GM20000 (cell line): ENCODE measurements at places on chromosomes 7 and 10.

DNA sequence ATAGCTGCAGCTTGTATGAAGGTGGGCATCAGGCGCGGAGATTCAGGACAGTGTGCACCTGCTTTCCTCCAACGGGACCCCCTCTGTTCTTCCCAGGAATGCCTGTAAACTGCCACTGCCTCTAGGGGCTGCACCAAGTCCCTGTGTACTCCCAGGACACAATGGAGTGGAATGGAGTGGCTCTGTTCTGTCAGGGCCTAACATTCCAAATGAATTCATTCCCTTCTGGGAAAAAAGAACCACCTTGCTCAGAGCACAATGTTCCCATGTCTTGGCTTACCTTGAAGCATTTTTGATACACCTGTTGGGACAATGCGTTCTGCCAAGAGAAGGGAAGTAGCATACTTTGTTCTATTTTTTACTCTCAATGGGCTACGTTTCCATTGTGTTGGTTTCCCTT lies 339.4 kb downstream of the FRMD4A start:
- no peak for DNase-seq

DNA sequence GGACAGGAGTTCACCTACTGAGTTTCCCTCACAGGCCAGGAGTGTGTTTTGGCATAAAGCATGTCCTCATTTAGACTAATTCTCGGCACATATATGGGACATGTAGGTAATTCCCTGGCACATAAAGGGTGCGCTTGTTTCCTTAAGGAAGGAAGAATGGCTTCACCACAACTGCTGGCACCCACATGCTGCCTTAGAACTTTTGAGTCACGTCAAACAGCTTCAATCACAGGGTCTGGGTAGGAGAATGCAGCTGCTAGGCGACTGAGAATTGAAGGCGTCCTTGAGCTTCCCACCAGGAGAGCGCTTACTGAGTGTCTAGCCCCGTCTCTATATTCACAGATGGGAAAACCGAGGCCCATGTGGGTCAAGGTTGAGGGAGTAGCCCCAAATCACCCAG lies 146.1 kb downstream of the CHN2 start:
- DNase-seq: no peak

DNA sequence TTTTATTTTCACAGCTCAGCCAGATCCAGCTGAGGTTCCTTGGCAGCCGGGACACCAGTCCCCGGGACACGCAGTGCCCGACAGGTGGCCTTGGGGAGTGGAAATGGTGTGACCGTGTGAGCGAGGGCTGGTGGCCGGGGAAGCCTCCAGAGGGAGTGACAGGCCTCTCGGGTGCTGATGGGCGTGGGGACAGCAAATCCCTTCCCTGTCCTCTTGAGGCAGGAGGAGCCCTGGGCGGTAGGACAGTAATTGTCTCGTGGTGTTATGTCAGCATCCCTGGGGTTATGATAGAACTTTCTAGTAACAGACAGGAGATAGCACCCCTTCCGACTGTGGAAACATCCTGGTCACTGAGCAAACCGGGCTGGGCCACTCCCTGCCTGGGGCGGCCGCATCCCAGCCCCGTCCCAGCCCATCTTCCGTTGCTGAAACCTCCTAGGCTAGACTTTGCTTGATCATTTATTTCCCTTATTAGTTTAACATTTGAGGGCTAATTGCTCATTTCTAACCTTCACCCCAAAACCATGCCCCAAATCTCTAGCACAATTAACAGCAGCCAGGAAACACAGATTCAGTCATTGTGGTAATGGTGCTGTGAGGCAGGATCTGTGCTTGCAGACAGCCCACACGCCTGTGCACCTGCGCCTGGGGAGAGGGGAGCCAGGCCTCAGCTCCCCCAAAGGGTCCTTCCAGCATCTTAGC lies 63.3 kb downstream of the ELFN1 start:
- DNase-seq: no peak

DNA sequence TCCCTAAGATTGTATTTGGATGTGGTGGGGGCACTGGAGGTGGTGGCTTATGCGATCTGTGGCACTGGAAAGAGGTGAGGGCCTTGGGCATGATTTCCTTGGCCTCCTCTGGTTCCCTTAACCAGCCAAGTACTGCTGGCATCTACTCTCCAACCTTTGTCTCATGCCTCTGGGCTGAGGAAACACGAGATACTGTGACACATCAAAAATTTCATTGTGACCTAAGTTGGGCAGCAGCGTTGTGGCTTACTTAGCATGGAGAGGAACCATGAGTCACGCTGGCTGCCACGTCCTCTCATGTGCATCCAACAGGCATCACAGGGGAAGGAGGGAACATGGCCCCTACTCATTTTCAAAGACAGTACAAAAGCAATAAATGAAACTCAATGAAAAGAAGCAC lies 29.7 kb upstream of the GSDME start:
- DNase-seq: no peak

- DNase-seq: no peak
These were observed 141.3 kb downstream of the GNAT3 start for GRCh38 chr7:80370587-80370986.

DNA sequence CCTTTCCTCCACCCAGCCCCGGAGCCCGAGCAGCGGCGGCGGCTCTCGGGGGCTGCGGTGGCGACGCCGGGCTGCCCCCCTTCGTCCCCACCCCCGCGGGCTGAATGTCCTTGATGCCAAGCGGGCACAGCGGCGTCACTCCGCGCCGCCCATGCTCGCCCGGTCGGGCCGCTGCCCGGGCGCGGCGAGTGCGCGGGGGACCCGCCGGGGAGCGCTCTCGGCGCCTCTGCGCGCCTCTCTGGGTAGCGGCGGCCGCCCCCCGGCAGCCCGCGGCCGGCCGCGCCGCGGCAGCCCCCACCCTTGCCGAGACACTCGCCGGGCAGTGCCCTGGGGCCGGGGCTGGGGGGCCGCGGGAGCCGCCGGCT lies 433 bp upstream of the PLXNA4 start:
- DNase-seq: no peak

DNA sequence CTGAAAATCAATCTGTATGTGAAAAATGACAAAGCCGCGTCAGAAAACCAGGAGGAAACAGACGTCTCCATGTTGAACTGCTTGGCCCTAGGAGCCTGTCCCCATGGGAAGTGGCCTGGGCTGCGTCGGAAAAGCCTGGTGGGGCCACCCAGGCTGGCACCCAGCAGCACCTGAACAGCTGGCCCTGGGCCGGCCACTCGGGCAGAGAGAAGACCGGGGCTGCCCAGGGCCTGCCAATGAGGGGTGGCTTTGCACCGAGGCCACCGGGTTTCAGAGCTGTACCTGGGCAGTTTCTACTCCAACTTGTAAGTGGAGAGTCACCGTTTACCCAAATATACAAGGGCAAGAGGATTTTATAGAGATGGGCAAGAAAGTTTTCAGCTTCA lies 1.1 kb upstream of the FUOM start:
- no peak for DNase-seq

- no peak for DNase-seq
These were observed 6.3 kb downstream of the NDUFB2 start for GRCh38 chr7:140702774-140703173.

DNA sequence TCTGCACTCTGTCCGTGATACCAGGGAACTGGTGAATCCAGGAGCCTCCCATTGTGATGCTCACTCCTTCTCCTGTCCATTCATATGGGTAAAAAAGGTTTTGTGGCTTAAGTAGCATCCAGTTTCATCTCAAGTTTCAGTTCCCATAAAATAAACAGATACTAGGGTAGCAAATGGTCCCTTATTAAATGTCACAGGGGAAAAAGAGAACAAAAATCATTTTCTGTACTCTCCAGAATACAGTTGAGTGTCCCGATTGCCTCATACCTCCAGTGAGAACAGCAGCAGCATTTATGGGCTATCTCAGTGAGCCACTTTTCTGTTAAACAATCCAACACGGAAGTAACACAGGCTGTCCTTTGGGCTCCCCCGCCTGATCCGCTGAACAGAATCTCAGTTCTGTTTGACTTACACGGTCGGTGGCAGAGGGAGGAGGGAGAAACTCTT lies 179.6 kb downstream of the CELF2 start:
- peak; percentile 49 for DNase-seq

- no peak for DNase-seq
These were observed 71.1 kb downstream of the ATRNL1 start for GRCh38 chr10:115164220-115164619.

GRCh38 chr7:117654780-117655179 lies 175.0 kb downstream of the CFTR start:
- no peak for DNase-seq

- DNase-seq: no peak
These were observed 121.3 kb upstream of the BTBD16 start for GRCh38 chr10:122149561-122150505.

GRCh38 chr10:71651928-71652327 lies 67.7 kb downstream of the C10orf105 start:
- no peak for DNase-seq

DNA sequence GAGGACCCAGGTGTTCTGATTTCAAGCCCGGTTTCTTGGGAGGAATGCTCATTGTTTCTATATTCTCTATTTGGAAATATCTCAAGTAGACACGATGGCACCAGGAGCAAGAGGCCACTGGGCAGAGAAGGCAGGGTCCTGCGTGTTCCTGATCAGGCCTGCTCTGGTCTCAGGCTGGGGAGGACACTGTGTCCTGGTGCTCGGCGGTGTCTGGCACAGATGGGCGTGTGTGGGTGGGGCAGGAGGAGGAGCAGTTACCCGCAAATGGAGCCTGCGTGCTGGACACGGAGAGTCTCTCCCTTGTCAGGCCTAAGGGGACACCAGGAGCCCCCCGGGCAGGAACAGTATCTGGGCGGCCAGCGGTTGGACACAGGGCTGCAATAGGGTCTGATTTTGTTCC lies 25.9 kb upstream of the GOLGA7B start:
- no peak for DNase-seq

GRCh38 chr7:127810696-127811660 lies 159.0 kb downstream of the SND1 start:
- no peak for DNase-seq

GRCh38 chr10:17383801-17384555 lies 70.4 kb downstream of the ST8SIA6 start:
- no peak for DNase-seq

GRCh38 chr7:473211-473734 lies 46.4 kb downstream of the PDGFA start:
- no peak for DNase-seq

DNA sequence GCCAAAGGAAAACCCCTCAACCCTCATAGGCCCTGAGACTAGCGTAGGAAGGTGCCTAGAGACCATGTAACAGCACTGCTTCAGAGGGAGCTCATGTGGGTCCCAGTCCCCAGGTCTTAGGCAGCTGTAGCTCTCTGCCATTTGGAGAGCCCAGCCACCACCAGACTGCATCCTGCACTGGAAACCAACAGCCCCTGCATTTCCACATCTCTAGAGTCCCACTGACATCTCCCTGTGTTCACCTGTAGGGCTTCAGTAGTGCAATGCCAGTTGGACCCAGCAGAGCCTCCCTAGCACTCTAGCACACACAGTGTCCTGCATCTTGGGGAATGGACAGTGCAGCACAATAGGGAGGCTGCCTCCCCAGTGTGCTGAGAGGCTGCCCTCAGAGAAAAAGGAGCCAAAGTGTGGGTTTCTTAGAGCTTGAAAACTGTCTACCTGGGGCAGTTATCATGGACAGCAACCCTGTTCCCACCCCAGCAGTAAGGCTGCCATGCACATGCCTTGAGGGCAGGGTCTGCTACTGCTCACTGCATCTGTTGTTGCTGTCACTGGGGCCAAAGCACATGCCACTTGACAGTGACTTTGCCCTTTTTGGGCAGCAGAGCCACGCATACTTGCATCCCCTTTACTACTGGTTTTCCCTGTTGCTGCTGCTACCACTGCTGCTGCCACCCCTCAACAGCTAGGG lies 46.7 kb upstream of the ANTXRL start:
- DNase-seq: no peak

- no peak for DNase-seq
These were observed 25.2 kb upstream of the GNAT3 start for GRCh38 chr7:80537091-80537490.

GRCh38 chr10:75187961-75188426 lies 22.6 kb upstream of the VDAC2 start:
- peak; percentile 60 for DNase-seq

GRCh38 chr7:2042650-2043049 lies 190.1 kb downstream of the MAD1L1 start:
- no peak for DNase-seq

- DNase-seq: no peak
These were observed 31.7 kb downstream of the ARHGAP12 start for GRCh38 chr10:31896968-31897384.
